ENCODE measurements at places on chromosomes 3 and 15. TPM values are rescaled to one million over a fixed set of nuclear protein-coding genes. Genes with fewer than 3 reads are reported as not detected.

RARRES1 gene
- total RNA-seq: 72.0 TPM

SH2D7 gene
- total RNA-seq: 2.8 TPM

HIGD2B gene
- not detected for total RNA-seq

HPS3 gene
- 20.2 TPM for total RNA-seq

IQCH gene
- total RNA-seq: 3.0 TPM

CMTM7 gene
- 3.6 TPM for total RNA-seq

SPTSSB gene
- total RNA-seq: 0.66 TPM

GOLGA8M gene
- not detected for total RNA-seq

C2CD4A gene
- total RNA-seq: 0.29 TPM

MESP1 gene
- 10.2 TPM for total RNA-seq

PPM1L gene
- 47.9 TPM for total RNA-seq

STIMATE gene
- 9.3 TPM for total RNA-seq

XPC gene
- 30.6 TPM for total RNA-seq

RGMA gene
- total RNA-seq: 10.6 TPM

OTOL1 gene
- not detected for total RNA-seq

PIERCE2 gene
- total RNA-seq: 3.0 TPM

TIMMDC1 gene
- 93.4 TPM for total RNA-seq

TM4SF18 gene
- 2.4 TPM for total RNA-seq

GXYLT2 gene
- total RNA-seq: 12.5 TPM

EFHB gene
- 1.1 TPM for total RNA-seq

CTSH gene
- total RNA-seq: 29.6 TPM

SPTBN5 gene
- 0.36 TPM for total RNA-seq

CCR8 gene
- not detected for total RNA-seq

ANKRD34C gene
- not detected for total RNA-seq

ATP8B4 gene
- total RNA-seq: 4.7 TPM

PRR23B gene
- not detected for total RNA-seq

IQCF2 gene
- not detected for total RNA-seq

BSN gene
- 1.2 TPM for total RNA-seq

ALDH1A2 gene
- 4.3 TPM for total RNA-seq

ABI3BP gene
- 70.8 TPM for total RNA-seq
